ENCODE measurements at places on chromosomes 4 and X.

- no peak for DNase-seq
Observed at GRCh38 chrX:47351706-47352105, 18.7 kb upstream of the ZNF157 start.

GRCh38 chr4:6463311-6464289 is 8.8 kb downstream of the PPP2R2C start:
- DNase-seq = no peak

GRCh38 chr4:1960170-1960825 is 48.5 kb downstream of the NELFA start:
- DNase-seq = no peak

GRCh38 chrX:78979789-78980464 is 34.7 kb downstream of the P2RY10 start:
- DNase-seq = no peak

DNA sequence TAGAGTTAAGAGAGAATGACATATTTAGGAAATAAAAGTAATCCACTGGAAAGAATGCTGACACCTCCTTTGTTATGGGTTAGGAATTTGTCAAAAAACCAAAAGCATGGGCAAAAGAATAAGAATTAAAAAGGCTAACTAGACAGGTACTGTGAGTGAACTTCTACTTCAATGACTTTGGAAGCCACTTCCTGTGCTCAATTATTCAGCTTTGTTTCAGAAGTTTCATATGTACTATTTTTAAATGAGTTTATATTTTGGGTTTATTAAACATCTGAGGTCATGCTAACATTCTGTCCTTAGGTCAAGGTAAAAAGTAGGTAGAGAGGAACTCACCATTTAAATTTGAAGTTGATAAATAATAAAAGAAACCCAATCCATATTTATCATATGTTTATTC is 106.7 kb upstream of the CXorf51A start:
- DNase-seq = no peak

DNA sequence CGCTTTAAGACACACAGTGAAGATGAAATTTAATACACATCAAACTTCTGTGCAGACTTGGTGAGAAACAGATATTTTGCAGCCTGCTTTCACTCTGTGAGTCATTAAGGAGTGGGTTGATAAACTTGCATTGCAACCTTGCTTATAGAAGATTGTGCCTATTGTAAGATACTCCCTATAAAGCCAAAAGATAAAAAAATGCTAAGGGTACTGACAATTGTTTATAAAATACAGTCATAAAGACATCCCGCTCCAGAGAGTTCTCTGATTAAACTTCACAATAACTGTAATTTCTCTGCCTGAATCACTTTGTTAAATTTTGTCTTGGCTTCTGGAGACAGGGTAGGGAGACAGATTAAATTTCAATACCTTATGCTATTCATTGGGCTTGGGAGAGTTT is 49.1 kb downstream of the GALNT7 start:
- DNase-seq = no peak

All from activated naive CD4-positive, alpha-beta T cell treated with anti-CD3 and anti-CD28 coated beads, Interleukin-2, amount 10 ng/mL, durations not matched to agents 7 days and 5 days (primary cell).